ENCODE measurements at places on chromosomes 6 and 20.

GRCh38 chr6:7998103-7998725, 66.0 kb downstream of the BLOC1S5 start:
- DNase-seq = no peak

- no peak for DNase-seq
Observed at GRCh38 chr6:148324297-148324985, 18.2 kb upstream of the SASH1 start.

DNA sequence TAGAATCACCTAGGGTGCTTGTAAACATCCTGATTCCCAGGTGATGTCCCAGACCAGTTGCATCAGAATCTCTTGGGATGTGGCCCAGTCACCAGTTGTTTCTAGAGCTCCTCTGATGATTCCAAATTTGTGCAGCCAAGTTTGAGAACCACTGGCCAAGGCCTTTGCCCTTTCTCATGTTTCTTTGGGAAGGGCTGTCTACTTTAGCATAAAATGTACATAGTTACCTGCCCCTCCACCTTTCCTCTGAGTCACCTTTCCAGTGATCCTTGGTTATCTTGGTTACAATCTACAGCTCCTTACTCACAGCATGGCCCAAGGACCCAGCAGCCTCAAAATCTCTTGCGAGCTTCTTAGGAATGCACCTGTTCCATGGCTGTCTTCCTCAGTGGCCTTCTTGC, 266.4 kb upstream of the PRND start:
- no peak for DNase-seq

DNA sequence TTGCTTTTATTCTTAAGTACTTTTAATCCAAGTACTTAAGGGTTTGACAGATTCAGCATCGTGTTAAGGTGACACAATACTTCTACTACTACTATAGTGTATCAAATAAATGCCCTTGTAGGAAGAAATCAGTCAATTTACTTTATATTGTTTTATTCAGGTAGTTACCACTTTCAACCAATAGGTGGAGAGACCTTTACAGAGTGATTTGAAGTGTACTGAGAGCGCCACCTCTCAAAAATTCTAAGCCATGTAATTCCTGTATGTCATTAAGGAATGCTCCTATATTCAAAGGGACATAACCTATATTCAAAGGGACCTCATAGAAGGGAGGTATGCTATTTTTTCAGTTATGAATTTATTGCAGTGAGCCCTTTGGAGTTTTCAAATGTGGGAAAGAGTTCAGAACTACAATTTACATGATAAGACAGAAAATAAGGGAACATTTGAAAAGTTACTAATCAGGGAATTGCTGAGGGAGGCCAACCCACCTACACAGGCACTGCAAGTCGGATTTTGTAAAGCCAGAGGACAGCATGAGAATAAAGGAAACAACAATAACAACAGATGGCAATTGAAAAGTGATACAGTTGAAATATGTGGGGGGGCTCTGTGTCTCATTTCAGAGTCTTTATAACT, 955.6 kb downstream of the TBC1D32 start:
- DNase-seq = no peak

DNA sequence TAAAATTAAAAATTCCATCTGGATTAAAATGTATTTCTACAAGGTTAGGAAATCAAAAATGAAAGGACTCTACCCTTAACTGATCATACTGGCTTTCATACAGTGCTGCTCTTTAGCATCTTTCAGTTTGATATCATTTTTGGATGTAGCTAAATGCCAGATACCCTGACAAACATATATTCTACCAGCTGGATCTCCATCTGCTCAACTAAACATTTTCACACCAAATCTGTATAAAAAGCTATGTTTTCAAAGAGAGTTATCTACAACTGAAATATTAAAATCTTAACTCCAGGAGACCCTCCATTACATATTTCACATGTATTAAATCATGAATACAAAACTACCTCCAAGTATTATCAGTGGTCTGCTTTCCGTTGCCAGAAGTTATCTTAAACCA, 95.7 kb downstream of the EPHA7 start:
- no peak for DNase-seq

DNA sequence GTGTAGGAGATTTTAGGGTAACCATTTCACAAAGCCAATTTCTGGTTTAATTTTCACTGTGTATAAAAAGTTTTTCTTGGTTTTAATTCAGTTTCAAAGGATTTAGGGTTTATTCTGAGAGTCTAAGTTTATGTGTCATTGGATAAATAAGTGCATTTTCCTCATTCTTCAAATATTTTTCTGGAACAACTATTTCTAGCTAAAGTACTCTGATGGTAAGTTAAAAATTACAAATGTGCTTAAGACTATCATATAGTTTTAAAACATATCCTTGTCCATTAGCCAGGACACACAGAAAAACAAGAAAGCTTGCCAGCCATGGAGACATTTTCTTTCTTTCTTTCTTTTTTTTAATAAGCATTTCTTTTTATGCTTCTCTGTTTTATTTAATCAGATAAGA, 333.0 kb downstream of the RFPL4B start:
- DNase-seq = no peak

GRCh38 chr6:109373762-109374161, 8.5 kb downstream of the CD164 start:
- DNase-seq = no peak

DNA sequence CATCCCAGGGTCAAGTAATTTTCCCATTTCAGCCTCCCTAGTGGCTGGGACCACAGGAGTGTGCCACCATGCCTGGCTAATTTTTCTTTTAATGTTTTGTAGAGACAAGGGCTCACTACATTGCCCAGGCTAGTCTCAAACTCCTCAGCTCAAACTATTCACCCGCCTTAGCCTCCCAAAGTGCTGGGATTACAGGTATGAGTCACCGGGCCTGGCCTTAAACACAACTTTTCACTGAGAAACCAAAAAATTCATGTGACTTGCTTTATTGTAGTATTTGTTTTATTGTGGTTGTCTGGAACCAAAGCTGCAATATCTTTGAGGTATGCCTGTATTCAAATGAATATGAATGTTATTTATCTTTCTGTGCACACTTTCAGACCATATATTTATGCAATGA, 72.2 kb downstream of the RWDD2A start:
- DNase-seq = no peak

DNA sequence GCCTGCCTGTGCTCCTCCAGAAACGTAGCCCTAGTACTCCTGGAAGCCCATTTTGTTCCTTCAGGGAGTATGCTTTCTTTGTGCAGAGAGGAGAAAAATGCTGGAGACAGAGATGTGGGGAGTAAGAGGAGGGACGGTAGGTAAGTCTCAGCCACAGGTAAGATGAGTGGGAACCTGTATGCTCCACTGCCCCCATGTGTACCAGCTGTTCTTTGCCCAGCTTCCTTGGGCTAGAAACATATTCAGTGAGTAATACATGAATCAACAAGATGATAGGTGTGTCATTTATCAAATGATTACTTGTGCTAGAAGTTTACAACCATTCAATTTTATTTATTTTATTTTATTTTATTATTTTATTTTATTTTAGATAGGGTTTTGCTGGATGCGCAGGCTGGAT, 13.6 kb upstream of the CEP85L start:
- DNase-seq = no peak

DNA sequence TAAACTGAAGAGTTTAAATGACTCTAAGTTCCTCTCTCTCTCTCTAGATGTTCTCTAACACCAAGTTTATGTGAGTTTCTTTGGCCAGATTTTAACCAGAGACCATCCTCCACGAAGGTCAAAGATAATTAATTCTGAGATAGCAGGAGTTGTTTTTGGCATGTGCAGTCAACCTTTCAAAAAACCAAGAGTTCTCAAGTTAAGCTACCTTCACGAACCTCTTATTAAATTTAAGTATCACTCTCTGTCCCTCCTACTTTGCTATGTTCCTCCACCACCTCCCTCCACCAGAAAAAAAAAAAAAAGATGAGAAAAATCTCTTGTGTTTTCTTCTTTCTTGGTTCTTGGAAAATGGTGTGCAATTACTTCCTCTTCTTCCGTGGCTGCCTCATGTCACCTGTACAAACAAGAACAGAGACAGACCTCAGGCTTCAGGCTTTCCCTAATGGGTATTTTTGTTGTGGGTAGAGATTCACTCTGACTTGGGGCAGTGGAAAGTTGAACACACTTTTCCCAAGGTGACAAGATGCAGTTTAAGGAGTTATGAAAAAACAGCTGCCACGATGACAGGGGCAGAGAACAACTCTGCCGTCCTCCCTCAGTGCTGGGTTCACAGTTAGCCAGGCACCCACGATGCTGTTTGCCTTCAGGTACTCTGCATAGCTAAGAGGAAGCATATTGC, 64.3 kb downstream of the ADTRP start:
- no peak for DNase-seq

GRCh38 chr6:159008656-159009288, 8.8 kb upstream of the RSPH3 start:
- DNase-seq = no peak

DNA sequence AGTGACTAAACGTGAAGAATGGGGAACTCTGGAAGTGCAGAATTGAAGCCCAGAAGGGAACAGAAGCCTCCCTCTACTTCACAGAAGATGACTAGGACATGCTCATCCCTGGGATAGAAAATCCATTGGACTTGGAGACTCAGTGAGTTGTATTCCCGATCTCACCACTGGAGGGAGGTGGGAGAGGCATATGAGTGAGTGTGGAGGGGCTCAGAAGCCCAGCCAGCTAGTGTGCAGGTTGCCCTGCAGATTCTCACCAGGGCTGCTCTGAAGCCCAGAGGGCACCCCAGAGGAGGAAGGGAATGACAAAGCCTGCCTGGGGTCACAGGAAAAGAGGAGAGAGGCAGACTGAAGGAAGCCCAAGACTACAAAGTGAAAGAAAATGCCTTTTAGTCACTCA, 42.1 kb upstream of the HLA-E start:
- peak; percentile 52 for DNase-seq

GRCh38 chr20:53513168-53513488, 80.5 kb downstream of the ZNF217 start:
- no peak for DNase-seq

GRCh38 chr20:40176098-40176841, 512.8 kb downstream of the MAFB start:
- DNase-seq = no peak

DNA sequence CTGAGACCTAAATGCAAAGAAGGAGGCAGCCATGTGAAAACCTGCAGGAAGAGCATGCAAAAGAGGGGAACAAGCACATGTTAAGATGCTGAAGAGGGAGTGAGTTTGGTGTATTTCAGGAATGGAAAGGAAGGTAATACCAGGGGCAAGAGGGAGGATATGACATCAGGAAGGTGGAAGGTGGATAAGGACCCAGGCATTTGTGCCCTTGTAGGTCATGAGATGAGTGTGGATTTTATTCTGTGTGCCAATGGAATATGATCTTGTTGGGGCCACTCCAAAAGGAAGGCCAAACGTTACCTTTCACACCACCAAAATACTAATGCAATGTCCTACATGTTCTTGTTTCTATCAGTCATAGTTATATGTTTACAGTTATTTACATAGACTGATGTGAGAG, 17.2 kb upstream of the DOK5 start:
- DNase-seq = no peak
